ENCODE measurements at places on chromosomes 5 and 9.

- no peak for DNase-seq
These were observed 207.7 kb downstream of the FBXL7 start for GRCh38 chr5:15707631-15708030.

GRCh38 chr5:149156435-149157083, 15.3 kb downstream of the ABLIM3 start:
- no peak for DNase-seq

GRCh38 chr5:9197881-9198260, 348.0 kb downstream of the SEMA5A start:
- no peak for DNase-seq

DNA sequence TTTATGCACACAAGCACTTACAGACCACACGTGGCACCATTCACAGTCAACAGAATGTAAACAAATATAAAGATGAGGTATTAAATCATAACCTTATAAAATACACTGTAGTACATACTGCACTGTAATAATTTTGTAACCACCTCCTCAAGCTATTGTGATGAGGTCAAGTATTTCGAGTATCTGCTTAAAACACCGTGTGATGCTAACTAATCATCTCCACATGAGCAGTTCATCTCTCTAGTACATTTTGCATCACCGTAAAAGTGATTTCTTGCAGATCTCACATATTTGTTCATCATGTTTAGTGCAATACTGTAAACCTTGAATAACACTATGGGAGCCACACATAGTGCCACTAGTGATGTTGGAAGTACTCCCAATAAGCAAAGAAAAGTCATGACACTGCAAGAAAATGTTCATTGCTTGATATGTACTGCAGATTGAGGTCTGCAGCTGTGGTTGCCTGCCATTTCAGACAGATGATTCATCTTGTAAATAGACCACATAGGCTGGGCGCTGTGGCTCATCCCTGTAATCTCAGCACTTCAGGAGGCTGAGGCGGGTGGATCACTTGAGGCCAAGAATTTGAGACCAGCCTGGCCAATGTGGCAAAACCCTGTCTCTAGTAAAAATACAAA, 44.3 kb downstream of the FOXB2 start:
- DNase-seq = no peak

DNA sequence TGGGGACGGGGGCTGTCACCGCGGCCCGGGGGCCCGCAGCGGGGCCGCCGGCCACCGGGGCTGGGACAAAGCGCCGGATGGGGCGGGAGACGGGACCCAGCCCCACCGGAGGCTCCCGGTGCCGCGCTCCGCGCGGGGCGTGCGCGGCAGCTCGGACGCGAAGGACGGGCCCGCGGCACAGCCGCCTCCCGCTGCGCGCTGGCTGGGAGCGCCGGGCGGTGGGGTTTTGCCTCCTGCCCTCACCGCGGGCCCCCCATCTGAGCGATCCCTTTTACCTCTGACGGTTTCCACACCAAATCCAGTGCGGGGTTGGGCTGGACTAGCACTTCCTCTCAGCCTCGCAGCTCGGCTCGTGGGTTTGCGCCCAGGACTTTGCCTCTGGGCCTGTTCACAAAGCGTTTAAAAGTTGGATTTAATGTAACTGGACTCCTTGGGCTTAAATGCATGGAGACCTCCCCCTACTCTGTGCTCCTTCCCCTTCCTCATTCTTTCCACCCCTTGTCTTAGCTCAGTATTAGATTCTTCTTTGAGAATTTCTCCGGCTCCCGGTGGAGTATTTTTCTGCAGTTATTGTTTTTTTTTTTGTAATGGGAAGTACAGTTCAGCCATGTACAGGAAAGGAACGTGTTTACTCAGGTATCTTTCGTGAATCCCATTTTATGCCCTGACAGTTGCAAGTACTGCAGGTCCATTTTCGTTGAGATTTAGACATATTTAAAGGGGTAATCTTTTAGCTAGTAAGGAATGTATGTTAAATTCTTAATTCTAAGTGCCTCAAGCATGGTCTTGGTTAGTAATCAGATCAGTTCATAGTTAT, 691 bp downstream of the FCHO2 start:
- DNase-seq = peak; percentile 21

GRCh38 chr9:33185858-33186257, 18.7 kb upstream of the B4GALT1 start:
- no peak for DNase-seq

DNA sequence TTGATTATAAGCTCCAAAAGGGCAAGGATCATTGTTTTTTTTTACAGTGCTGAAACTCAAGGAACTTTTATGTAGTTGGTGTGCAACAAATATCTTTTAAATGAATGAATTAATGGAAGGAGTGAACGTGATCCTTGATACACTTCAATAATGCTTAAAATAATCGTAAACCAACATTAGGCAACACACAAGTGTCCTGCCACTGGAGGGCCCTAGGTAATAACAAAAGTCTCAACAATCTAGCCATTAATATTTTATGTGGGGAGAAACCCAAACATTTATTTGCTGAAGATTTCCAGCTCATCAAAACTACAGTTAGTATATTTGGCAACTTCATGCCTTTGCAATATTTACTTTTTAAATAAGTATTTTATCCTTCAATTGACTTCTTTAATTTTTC, 309.0 kb upstream of the FBXL7 start:
- DNase-seq = peak; percentile 17

GRCh38 chr9:98951967-98952366, 8.3 kb downstream of the COL15A1 start:
- DNase-seq = no peak

DNA sequence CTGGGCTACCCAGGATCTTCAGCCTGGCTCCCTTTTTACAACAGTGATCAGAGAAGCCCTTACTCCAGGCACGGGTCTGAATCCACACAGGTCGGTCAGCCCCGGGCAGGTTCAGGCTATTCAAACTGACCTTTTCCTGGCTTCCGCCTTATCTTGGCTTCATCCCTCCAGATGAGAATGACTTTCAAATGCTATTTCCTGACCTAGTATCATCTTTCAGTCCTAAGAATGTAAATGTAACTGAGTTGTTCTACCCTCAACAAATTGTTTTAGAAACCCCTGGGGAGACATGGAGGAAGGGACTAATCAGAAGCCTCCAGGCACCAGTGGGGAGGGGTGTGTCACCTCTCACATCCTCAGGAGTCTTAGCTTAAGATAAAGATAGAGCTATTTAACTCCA, 213.2 kb downstream of the EPB41L4A start:
- no peak for DNase-seq

DNA sequence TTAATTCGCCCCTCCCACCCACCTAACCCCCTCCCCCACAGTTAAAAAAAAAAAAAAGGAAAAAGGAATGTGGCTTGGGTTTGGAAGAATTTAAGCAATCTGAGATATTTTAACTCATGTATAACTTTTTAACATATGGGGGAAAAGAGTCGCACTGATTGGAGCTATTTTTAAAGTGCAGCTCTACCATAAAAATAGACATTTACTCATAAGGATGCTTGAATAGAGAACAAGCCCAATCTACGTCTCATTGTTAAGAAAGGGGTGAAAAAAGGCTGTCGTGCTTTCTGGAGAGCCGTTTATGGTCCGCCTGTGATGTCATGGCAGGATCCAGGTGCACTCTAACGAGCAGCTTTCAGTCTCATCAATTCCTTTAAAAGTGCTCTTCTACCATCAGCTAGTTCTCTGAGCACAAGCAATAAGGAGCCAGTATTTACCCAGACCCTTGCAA, 142.4 kb downstream of the ELAVL2 start:
- no peak for DNase-seq

- DNase-seq = no peak
These were observed 35.3 kb upstream of the SMIM23 start for GRCh38 chr5:171750311-171750788.

GRCh38 chr9:132826621-132827365, 51.3 kb downstream of the AK8 start:
- DNase-seq = no peak

DNA sequence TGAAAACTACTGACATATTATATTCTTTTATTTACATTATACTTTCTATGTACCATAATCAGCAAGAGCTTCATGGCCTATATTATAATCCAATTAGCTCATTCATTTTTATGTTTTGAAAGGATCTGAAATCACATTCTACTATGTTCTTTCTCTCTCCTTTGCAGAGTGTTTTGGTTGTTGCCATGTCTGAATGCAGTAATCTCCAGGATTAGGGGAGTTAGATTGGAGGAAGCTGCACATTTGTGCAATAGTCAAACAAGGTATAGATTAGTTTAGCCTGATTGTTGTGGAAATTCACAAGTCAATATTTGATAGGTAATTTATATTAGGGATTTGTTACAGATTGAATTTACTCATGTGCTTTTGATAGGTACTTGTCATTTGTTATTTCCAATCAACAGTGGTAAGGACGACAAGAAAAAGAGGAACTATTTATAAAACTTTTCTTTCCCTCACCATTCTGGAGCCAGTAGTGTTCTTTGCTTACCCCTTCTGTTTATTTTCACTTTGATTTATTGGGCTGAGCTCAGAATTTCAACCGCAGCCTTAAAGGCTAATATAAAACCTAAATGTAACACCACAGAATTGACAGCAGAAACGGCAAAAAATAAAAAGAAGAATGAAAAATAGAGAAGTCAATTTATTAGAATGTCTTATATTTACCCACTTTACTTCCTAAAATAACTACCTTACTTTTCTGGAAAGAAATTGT, 597.0 kb downstream of the CHSY3 start:
- no peak for DNase-seq

DNA sequence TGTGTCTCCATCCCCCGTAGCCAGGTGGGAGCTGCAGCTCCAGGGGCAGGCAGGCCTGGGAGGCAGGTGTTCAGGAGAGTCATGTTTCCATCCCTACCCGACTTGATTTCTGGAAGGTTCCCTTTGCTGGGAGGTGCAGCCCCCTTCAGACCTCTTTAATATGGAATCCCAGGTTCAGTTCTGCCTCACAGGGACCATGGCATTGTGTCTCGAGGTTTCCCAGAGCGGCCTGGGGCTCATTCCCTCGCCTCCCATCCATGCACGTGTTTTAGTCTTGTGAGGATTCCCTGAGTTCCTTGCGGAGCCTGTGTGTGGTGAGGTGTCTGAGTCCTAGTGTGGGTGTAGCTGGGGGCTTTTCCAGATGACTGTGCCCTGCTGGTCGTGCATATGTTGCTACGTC, 16.5 kb upstream of the AHRR start:
- no peak for DNase-seq

DNA sequence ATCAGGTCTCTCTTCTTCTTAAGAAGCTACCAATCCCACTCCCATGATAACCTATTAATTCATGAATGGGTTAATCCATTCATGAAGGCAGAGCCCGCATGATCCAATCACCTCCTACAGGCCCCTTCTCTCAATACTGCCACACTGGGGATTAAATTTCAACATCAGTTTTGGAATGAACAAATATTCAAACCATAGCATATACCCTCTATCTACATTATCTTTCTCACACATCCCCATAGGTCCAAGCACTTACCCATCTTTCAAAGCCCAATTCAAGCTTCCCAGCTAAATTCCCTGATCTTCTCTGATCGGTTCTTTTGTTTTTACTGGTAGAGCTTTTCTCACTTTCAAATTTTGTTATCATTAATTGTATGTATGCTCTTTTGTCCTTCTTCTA, 10.5 kb upstream of the SHOC1 start:
- DNase-seq = no peak

- DNase-seq = no peak
These were observed 20.7 kb downstream of the FBXL17 start for GRCh38 chr5:108361239-108361638.

- DNase-seq = no peak
These were observed 26.0 kb upstream of the CNOT6 start for GRCh38 chr5:180467989-180468731.

DNA sequence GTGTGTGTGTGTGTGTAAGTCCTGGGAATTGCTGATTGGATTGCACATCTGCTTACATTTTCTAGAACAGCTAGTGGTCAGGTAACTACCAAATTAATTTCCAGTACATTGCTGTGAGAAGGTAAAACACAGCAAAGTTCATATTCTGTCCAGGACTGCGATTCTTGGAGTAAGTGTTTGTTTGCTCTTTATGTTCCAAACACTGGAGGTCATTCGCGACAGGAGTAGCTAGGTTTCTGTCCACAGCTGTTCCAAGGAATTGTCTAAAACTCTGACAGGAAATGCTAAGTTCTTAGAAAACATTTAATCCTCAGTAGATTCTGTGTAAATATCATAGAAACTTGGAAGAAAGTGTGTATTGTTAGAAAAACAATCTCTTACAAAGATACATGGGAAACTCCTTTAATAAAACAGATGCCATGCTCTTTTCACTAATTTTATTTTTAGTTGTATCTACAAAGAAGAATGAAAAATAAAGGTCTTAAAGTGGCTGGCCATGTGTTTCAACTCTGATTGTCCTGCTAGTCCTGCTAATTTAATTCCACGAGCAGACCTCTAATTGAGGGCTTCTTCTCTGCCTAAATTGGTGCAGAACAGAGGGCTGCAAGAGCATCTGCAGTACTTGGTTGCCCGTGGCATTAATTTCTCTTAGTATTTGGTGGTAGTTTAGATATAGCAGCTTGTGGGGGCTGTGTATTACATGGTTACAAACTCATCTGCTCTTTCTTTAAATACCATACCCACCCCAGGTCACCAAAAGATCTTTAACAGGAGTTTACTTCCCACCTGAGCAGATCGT, 464.5 kb downstream of the RASEF start:
- DNase-seq = no peak

GRCh38 chr9:133246991-133247390, 28.0 kb downstream of the ABO start:
- no peak for DNase-seq

- no peak for DNase-seq
These were observed 13.6 kb downstream of the PTPDC1 start for GRCh38 chr9:94097788-94098414.

DNA sequence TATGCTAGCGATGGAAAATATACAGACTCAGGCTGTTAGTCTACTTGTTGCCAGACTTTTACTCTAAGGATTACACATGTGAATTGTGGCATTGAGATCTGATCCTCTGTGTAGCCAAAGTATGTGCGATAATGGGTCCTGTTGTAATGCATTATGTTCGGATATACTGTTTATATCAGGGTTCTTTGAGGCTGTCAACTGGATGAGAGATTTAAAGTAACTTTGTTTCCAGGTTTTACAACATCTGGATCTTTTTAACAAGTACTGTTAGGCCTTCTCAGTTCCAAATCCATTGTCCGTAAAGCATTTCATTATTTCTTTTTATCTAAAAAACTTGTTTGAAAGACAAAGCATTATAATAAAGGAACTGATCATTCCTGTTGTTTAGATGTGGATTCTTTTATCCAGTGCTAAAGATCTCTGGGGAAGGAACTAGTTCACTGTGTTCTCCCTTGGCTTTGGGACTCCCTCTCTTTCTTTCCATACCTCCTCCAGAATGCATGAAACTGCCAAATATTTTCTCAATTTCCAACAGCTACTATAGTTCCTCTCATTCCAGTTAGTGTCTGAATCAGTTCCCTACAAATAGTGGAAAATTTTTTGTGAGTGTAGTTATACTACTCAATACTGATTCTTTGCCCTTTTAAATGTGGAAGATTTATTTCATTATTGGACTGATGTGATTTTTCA, 68.8 kb downstream of the HACD4 start:
- DNase-seq = no peak

DNA sequence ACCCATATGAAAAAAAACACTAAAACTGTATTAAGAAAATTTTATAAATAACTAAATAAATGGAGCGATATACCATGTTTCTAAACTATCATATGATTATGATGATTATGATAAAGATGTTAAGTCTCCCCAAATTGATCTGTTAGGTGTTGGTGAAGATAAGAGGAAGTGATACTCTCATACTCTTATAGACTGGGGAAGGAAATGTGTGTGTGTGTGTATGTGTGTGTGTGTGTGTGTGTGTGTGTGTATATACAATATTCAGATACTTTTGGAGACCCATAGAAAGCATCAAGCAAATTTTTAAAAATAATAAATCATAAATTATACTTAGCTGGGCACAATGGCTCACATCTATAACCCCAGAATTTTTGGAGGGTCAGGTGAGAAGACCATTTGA, 62.9 kb downstream of the TMEM232 start:
- DNase-seq = no peak

All from NCI-H524 (cell line).